Smooth muscle cell of the umbilical artery (primary cell): ENCODE measurements at places on chromosomes 6 and 20. TPM values are rescaled to one million over a fixed set of nuclear protein-coding genes. Genes with fewer than 3 reads are reported as not detected.

TCP11 gene
- 0.46 TPM in 1 of 2 replicates, not detected in the other for total RNA-seq

BHLHE23 gene
- not detected in 2 replicates for total RNA-seq

GPR63 gene
- total RNA-seq, result 0.59 and 1.2 TPM in 2 replicates

PRL gene
- not detected in 2 replicates for total RNA-seq

BMP5 gene
- not detected in 2 replicates for total RNA-seq

MCCD1 gene
- total RNA-seq, result not detected in 2 replicates

TMEM170B gene
- total RNA-seq, result 1.8 and 3.3 TPM in 2 replicates

SCRT2 gene
- total RNA-seq, result not detected in 2 replicates

NOX3 gene
- total RNA-seq, result not detected in 2 replicates

METTL24 gene
- not detected in 2 replicates for total RNA-seq

SLC17A2 gene
- not detected in 2 replicates for total RNA-seq

ARMC2 gene
- 1.8 and 2.0 TPM in 2 replicates for total RNA-seq

EYA2 gene
- not detected in 2 replicates for total RNA-seq

COX4I2 gene
- total RNA-seq, result not detected in 2 replicates

MAS1 gene
- under 0.01 TPM in 1 of 2 replicates, not detected in the other for total RNA-seq

TPMT gene
- 11.3 and 24.0 TPM in 2 replicates for total RNA-seq

BMP6 gene
- total RNA-seq, result 2.1 and 69.2 TPM in 2 replicates
